ENCODE measurements at places on chromosomes 4 and X.

GRCh38 chr4:103664436-103665075 lies 55.2 kb downstream of the TACR3 start:
- DNase-seq, result no peak

GRCh38 chr4:90237751-90238530 lies 110.7 kb downstream of the CCSER1 start:
- no peak for DNase-seq

GRCh38 chrX:120562569-120562926 lies 1.8 kb upstream of the CUL4B start:
- DNase-seq, result no peak

- peak; percentile 22 for DNase-seq
Measured at GRCh38 chr4:2785613-2786012, 7.3 kb upstream of the SH3BP2 start.

DNA sequence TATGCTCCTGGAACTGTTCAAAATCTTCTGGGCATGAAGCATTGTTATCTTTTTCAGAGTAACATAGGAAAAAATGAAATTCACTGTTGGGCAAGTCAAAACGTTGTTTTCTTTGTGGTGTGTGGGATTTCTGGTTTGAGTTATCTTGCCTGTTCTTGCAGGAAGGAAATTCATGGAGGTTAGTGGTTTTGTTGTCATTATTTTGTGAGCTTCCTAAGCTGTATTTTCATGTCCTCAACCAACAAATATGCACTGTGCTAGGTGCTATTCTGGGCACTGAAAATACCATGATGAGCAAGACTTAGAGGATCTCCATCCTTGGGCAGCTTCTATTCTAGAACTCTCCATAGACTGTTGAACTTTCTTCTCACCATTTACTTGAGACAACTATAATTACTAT lies 16.9 kb downstream of the SPINK2 start:
- no peak for DNase-seq

GRCh38 chr4:81874661-81875515 lies 403.2 kb upstream of the RASGEF1B start:
- DNase-seq, result no peak

GRCh38 chrX:80807606-80807991 lies 2.1 kb downstream of the BRWD3 start:
- DNase-seq, result no peak

GRCh38 chr4:1802720-1803522 lies 9.8 kb downstream of the FGFR3 start:
- DNase-seq, result no peak

GRCh38 chr4:184695178-184695896 lies 38.6 kb downstream of the CENPU start:
- no peak for DNase-seq

GRCh38 chr4:86993909-86994681 lies 59.3 kb downstream of the AFF1 start:
- DNase-seq, result no peak

DNA sequence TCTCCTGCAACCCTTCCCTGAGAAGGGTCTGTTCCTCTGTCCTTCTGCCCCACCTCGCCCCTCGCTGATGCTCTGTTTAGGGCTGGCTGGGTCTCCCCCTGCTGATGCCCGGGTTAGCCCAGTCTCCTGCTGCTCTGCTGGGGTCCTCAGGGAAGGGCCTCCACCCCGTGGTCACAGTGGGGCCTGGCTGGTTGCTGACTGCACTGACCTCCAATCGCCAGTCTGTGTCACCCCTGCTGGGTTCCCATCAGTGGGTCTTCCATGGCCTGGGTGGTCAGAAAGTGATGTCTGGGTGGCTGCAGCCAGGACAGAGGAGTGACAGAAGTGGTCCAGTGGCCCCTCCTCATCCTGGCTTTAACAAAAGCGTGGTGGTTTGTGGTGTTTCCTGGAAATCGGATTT lies 44.7 kb downstream of the EVC start:
- DNase-seq, result no peak

Measured in Right ventricle myocardium inferior (tissue), 1 donor.